NCI-H1048 (cell line): ENCODE measurements at places on chromosomes 5 and 9.

- DNase-seq: no peak
Observed at GRCh38 chr9:98081477-98082219, 25.1 kb downstream of the NANS start.

- no peak for DNase-seq
Observed at GRCh38 chr9:92642041-92642451, 27.9 kb downstream of the IPPK start.

DNA sequence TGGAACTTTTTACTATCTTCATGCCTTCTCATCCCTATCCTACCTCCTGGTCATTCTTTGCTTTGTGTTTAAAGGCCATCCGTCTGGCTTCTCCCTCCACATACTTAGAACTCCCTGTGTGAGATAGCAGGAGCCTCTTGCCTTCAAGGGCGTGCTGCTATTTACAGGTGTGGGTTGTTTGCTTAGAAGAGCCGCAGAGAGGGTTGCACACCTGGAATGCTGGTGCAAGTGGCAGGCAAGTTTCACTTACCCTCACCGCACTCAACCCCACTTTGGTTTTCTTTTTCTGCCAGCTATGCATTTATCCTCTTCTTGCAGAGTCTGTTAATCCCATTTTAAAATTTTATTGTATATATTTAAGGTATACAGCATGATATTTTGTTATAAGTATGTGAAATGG is 12.6 kb downstream of the SKP2 start:
- no peak for DNase-seq

GRCh38 chr5:74833537-74834266 is 32.5 kb downstream of the FAM169A start:
- DNase-seq: no peak

GRCh38 chr5:62920856-62921255 is 342.2 kb downstream of the LRRC70 start:
- no peak for DNase-seq

DNA sequence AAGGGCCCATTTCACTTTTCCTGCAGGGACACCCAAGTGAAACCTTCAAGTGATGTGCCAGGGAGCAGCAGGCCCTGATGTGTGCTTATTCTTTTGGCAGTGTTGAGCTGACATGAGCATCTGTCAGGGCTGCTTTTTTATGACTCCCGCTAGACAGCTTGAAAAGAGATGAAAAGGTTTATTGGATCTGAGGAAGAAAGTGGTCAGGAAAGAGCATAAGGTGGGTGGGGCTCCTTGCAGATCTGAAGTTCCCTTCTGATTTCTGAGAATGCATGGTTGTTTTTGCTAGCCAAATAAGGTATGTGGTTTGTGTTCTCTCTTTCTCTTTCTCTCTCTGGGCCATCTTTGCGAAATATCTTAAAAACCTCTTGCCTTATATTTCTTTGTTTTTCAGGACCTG is 316.1 kb downstream of the DMRT2 start:
- DNase-seq: no peak
